Stimulated activated CD4-positive, alpha-beta T cell treated with anti-CD3 and anti-CD28 coated beads, Interleukin-1b, Interleukin-23, amount 100 ng/mL, for 1 hour (primary cell): ENCODE measurements at places on chromosomes 7 and 10.

DNA sequence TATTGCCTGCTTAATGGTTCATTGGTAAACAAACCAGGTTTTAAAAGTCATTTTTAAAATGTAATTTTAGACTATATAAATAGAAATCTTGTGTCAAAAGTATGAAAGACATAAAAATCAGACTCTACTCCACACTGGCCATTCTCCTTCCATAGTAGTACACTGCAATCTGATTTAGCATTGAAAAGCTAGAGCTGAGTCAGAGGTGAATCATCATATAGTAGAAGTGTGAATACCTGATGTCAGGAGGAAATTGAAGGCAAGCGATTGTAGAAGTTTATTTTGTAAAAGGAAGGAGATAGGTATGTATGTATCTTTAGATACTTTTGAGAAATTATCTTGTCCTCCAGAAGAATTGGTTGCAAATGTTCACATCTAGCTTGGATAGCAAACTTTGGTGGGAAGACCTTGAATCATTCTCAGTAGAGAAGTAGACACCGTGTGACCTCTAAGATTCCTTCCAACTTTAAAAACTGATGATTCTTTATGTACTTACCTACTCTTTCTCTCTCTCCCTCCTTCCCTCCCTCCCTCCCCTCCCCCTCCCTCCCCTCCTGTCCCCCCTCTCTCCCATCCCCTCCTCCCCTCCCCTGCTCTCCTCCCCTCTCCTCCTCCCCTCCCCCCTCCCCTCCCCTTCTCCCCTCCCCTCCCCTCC, 88.1 kb downstream of the BTAF1 start:
- no peak for DNase-seq

DNA sequence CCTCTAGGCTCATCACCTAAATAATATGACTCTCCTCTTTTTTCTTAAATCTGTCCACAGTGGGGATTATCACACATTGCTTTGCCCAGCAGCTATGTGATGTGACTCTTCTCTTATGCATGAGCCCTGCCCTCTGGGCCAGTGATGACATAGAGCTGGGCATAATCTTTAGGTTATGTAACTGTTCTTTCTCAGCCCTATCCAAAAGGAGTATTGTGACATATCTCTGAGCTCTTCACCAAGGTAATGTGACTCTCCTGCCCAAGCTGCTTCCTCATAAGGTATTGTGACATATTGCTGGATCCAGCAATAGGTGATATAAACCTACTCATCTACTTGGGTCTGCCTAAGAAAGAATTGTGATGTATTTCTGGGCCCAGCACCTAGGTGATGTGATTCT, 37.7 kb upstream of the ZNF107 start:
- no peak for DNase-seq

- DNase-seq: no peak
Observed at GRCh38 chr7:126574276-126575250, 678.2 kb downstream of the GRM8 start.

- no peak for DNase-seq
Observed at GRCh38 chr7:95101422-95101821, 194.0 kb downstream of the PPP1R9A start.

- no peak for DNase-seq
Observed at GRCh38 chr10:23384364-23384763, 39.8 kb upstream of the C10orf67 start.

- DNase-seq: no peak
Observed at GRCh38 chr7:152414779-152415178, 21.0 kb downstream of the KMT2C start.

DNA sequence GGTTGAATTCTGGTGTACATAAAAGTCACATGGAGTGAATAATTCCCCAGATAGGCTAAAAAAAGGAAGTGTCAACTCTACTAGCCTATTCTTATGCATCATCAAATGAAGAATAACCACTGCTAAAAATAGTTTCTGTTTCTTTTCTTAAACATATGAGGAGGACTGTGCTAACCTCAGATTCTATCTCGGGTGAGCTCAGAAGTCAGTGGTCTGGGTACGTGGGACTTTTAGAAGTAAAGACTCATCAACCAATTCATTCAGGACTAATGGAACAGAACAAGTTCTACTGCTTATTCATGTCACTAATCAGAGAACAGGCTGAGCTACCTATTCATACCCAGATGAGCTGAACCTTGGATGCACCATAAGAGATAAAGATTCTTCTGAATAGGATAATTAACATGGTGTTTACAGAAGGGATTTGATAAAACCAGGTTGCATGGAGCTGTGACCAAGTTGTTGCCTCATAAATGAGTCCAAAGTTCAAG, 9.5 kb upstream of the ASAH2 start:
- DNase-seq: no peak

GRCh38 chr7:17401791-17402627, 103.6 kb downstream of the AHR start:
- DNase-seq: no peak

- no peak for DNase-seq
Observed at GRCh38 chr10:89553064-89553734, 17.8 kb upstream of the SLC16A12 start.

GRCh38 chr7:106965108-106965507, 79.4 kb upstream of the PRKAR2B start:
- no peak for DNase-seq

GRCh38 chr7:21941611-21942141, 4.0 kb downstream of the CDCA7L start:
- no peak for DNase-seq

GRCh38 chr10:109126016-109126415, 797.3 kb downstream of the XPNPEP1 start:
- DNase-seq: no peak

- no peak for DNase-seq
Observed at GRCh38 chr10:1841759-1842158, 104.4 kb upstream of the ADARB2 start.

- no peak for DNase-seq
Observed at GRCh38 chr10:113739031-113739430, 12.5 kb upstream of the PLEKHS1 start.

DNA sequence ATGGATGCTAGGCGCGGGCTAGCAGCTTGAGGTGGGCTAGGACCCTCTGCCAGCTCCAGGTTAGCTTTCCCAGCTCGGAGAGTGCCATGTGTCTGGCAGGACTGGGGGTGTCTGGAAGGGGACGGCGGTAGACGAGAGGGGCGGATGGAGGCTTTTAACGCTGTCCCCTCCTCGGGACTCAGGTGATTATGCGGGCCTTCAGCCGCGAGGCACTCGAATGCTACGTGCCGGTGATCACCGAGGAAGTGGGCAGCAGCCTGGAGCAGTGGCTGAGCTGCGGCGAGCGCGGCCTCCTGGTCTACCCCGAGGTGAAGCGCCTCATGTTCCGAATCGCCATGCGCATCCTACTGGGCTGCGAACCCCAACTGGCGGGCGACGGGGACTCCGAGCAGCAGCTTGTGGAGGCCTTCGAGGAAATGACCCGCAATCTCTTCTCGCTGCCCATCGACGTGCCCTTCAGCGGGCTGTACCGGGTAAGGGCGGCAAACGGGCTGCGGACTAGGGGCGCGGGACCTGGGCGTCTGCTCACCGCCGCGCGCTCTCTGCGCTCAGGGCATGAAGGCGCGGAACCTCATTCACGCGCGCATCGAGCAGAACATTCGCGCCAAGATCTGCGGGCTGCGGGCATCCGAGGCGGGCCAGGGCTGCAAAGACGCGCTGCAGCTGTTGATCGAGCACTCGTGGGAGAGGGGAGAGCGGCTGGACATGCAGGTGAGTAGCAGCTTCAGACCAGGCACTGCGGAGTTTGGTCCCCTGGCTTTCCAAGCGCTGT, 1.1 kb downstream of the CYP26A1 start:
- no peak for DNase-seq

DNA sequence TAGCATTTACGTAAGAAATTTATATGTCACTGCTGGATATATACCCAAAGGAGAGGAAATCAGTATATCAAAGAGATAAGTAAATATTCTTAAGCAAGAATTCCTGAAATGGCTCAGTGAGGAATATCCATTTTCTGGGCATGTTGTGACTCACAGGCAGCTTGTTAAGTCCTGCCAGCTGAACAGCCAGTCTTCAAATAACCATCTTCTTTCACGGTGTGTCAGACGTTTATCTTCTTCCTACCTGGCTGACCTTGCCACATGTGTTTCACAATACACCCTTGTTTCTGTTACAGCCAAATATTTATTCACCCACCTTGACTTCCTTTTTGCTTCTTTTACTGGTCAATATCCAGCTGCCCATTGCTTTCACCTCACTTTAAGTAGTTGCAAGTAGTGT, 648.1 kb downstream of the ANKRD7 start:
- DNase-seq: no peak

- DNase-seq: no peak
Observed at GRCh38 chr10:95474228-95475002, 86.8 kb downstream of the SORBS1 start.

- no peak for DNase-seq
Observed at GRCh38 chr10:3631291-3631690, 153.7 kb downstream of the KLF6 start.

DNA sequence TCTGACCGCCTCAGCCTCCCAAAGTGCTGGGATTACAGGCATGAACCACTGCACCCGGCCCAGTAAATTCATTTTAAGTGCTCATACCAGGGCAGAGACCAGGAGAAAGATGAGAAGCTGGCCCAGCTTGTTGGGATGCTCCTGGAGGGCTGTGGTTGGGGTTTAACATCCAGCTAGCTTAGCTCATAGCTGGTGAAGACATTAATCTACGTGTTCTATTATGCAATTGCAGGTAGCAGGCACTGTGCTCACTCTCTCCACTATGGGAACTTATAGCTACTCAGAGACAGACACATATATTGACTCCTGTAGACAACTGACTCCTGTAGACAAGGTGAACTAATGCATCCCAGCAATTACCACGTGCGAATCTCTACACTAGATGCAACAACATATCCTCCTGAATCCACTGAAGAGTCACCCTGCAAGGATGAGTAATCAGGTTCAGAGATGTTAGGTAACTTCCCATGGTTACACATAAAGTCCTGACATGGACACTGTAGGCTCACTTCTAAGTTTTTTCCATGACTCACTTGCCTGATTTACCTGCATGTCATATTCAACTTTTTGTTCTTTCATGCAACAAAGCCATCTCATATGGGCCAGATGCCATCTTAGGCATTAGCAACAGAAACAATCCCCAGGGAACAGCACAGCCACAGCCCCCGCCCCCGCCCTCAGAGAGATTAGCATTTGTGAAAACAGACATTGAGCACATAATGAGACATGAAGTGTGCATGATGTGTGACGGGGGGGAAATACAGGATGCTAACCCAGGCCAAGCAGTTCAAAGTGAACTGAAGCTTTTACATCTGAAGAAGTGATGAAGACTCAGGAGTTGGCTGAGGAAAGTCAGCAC, 37.2 kb downstream of the ERLIN1 start:
- no peak for DNase-seq

DNA sequence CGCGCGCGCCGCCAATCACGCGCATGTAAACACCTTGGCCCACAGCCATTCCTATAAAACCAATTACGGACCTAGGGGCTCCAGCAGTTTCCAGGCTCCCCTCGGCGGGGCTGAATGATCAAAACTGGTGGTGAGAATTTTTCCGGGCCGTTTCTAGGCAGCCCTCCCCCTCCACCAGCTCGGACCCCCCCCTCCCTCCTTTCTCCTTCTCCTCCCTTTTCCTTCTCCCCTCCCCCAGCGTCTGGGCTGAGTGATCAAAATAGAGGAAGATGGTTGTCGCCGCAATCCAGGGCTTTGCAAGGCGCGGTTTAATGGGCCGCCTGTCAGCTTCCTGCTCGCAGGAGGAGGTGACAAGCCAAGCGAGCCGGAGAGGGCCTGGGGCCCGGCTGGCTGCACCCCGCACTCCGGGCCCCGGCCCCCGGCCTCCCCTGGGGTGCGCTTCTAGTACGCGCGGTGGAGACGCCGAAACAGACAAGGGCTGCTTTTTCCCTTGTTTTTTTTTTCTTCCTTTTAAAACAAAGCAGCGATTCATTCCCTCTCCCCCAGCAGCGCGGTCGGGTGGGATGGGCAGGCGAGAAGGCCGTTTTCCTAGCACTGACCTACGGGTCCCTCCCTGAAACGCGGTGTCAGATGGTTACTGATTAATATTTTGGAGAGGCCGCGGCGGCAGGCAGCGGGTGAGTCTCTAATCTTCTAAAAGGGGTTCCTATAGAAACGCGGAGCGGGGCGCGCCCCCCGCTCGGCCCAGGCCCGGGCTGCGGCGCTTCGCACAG, 528 bp upstream of the TNRC18 start:
- no peak for DNase-seq

DNA sequence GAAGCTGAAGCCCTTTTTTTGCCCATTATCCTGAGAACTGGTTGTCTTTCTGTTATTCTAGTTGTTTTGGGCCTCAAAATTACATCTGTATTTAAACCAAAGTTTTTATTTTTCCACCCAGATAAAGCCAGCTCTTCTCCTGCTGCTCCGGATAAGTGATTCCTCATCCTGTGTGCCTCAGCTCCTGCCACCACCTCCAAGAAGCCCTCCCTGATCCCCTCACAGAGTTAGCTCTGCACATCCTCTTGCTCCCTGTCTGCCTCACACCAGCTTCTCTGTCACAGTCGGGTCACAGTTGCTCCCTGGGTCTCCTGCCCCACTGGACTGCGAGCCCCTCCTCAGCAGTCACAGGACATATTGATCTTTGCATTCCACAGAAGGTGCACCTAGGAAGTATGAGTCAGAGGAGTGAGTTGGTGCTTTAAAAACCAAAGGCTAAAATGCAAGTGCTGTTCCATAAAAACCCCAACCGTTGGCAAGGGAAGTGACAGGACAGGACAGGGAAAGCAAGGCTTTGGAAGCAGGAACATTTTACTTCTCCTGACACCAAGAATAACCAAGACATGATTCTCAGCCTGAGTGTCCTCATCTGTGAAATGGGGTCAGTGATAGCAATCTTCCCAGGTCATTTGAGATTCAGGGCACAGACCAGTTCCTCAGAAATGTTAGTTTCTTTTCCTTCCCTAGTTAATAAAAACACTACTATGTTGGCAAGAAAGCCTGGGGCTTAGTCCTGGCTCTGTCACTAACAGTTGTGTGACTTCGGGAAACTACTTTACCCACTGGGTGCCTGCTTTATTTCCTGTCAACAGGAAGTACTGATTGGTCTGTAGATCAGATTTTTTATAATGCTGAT, 36.5 kb upstream of the EEPD1 start:
- no peak for DNase-seq

DNA sequence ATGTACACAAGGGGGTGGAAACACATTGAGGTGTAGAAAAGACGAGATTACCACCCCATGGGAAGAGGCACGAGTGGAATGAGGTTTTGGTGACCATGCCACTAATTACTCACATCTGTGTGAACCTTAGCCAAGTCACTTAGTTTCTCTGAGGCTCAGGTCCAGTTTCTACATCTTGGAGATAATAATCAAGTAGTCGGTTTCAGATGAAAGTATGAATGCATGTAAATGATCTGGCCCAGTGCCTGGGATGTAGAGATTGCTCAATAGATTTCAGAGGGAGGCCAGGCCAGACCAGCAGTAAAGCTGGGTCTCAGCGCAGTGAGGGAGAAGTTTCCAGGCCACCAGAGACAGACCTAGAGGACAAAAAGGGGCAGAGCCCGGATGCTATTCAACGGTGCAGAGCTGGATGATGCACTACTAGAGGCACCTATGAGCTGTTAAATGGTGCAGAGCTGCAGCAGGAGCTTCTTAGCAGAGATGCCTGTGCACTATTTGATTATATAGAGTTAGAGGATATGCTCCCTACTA, 725.1 kb downstream of the GRID1 start:
- DNase-seq: no peak
